ENCODE measurements at places on chromosomes 16 and 17.

- DNase-seq: no peak
Measured at GRCh38 chr16:24950275-24950674, 64.9 kb downstream of the ARHGAP17 start.

- DNase-seq: no peak
Measured at GRCh38 chr17:66930933-66931332, 33.6 kb upstream of the CACNG4 start.

- DNase-seq: no peak
Measured at GRCh38 chr17:4583782-4584100, 588 bp upstream of the SMTNL2 start.

- no peak for DNase-seq
Measured at GRCh38 chr17:45789874-45790273, 5.8 kb downstream of the CRHR1 start.

- no peak for DNase-seq
Measured at GRCh38 chr17:36818134-36818825, 119.0 kb upstream of the LHX1 start.

- no peak for DNase-seq
Measured at GRCh38 chr16:81280393-81280792, 34.4 kb upstream of the GAN start.

DNA sequence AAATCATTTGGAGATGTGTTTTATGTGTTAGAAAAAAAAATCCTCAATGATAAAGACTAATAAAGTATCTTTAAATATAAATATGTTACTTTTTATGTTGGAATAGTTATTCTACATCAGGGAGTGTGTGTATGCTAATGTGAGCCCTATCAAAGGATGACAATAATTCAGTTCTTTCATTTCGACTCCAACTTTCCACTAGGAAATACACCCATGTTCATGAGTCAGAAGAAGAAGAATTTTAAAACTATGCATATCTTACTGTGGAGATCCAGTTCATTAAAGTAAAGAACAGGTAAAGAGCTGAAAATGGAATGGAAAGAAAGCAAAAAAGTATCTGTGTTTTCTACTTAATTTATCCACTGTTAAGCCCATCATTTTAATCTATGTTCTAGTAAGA, 399.8 kb downstream of the KCNJ2 start:
- no peak for DNase-seq

DNA sequence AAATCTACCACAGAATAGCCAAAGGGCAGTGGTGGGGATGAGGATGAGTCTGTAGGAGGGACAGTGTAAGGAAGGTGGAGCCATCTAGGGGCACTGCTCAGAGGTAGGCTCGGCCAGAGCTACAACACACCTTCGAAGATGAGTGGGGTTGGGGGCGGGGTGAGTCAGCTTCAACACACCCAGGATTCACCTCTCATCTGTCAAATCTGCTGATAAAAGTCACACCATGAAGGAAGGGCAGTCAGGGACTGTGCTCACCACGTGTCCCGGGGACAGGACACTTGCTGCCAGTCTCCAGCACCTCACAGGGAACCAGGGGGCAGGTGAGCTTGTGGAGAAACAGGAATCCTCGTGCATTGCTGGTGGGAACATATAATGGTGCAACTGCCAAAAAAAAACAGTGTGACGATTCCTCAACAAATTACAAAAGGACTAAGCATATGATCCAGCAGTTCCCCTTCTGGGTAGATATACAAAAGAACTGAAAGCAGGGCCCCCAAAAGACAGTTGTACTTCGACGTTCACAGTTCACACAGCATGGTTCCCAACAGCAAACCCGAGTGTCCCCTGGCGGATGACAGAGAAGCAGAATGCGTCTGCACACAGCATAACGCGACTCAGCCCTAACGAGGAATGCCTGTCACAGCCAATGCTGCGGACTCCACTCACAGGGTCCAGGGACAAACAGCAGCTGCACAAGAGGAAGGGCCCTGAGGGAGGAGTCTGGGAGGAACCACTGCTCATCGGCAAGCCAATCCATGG, 133.1 kb downstream of the ANKRD11 start:
- no peak for DNase-seq

GRCh38 chr17:78019976-78020716, 61.6 kb downstream of the TNRC6C start:
- no peak for DNase-seq

GRCh38 chr17:45867702-45868101, 23.0 kb downstream of the SPPL2C start:
- DNase-seq: no peak

GRCh38 chr16:27318392-27319256, 4.8 kb downstream of the IL4R start:
- no peak for DNase-seq

DNA sequence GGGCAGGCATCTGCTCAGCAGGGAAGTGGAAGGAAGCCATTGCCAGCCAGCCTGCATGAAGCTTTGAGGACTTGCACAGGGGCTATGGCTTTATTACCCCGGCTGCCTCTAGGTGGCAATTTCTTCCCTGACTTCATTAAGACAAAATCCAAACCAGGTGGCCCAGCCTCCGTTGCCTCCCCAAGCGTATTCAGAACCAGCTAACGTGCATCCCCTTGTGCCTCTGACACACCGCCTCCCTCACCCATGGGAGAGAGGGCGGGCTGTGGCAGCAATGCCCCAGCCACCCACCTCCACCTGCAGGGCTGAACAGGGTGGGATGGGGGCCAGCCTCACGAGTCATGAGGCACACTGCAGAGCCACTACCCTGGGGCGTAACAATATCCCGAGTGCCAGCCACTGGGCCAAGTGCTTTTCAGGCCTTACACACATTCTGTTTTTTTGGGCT, 6.8 kb downstream of the KIFC3 start:
- no peak for DNase-seq

DNA sequence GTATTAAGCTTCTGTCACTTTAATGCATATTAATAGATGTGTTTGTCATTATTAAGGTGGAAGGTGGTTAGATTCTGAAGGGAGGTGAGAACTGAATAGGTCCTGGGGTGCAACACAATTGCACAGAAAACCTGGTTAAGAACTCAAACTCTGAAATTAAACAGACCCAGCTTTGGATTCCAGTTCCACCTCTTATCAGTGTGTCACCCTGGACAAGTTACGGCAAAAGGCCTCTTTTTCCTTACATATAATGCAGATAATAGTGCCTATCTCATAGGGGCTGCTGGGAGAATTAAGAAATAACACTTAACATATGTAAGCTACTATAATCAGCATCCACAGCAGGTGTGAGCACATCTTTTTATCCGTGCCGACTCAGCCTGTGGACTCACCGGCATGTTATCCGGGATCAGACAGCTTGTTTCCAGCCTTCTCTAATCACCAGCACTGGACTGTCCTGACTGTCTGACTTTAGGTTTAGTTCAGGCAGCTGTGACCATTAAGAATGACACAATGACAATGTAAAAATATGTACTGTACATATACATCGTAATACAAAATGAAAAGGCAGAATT, 31.4 kb downstream of the TEX2 start:
- no peak for DNase-seq

GRCh38 chr16:61595605-61596004, 440.6 kb downstream of the CDH8 start:
- DNase-seq: no peak

GRCh38 chr17:58402679-58403078, 14.7 kb downstream of the RNF43 start:
- no peak for DNase-seq

GRCh38 chr16:84746231-84746630, 46.4 kb downstream of the USP10 start:
- DNase-seq: no peak

DNA sequence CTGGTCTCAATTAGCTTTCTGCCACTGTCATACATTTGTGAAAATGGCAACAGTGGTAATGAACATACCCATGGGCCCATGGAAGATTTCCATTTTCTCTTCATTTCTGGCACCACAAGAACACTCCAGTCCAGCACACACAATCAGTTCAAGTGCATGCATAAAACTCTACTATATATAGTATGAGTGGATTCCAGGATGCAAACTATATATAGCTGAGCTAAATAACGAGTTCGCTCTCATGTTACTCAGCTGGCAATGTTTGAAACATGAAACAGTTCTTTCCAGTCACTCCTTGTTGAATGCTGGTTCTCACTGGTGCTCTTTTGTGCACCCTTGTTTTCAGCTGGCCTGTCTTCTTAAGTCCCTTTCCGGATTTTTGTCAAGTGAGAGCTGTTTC, 75.2 kb upstream of the DHX40 start:
- DNase-seq: no peak

DNA sequence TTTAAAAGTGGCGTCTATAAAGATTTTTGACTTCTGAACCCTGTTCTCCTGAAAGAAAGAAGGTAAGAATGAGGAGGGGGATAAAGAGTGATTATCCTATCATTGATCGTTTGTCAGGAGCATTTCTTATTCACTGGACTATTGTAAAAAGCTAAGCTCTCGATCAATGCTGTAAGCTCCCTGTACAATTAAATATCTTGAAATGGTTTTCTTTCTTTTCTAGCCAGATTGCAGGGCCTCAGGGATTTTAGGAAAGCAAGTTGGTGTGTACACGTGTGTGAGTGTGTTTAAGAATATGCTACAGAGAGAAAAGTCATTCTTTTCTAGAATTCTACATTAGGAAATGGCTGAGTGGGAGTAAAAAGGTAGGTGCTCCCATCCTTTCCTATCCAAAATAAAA, 154.5 kb downstream of the AATF start:
- no peak for DNase-seq

GRCh38 chr16:4372578-4373355, 1.1 kb downstream of the VASN start:
- no peak for DNase-seq

DNA sequence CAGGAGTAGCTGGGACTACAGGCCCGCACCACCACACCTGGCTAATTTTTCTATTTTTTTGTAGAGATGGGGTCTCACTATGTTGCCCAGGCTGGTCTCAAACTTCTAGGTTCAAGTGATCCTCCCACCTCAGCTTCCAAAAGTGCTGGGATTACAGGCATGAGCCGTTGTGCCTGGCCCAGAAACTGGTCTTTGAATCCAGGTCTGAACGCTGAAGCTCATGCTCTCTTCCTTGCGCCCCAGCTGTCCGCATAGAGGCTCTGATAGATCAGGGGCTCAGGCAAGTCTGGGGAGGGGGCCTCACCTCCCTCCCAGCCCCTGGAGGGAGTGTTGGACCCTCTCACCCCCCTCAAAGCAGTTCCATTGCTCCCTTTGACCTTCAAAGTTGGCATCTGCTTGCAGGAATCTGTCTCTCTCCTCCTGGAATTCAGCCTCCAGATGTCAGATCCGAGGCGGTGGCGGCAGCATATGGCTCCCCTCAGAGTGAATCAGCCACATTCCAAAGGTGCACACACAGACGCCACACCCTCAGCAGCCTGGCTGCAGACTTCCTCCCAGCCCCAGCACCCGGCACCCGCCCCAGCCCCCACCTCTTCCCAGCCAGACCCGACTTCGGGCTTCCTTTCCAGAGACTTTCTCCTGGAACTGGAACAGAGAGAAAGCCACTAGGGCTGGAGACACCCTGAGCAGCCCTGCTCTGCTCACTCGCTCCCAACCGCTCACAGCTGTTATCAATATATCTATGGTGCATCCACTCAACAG, 16.9 kb upstream of the GLIS2 start:
- DNase-seq: peak; percentile 92

DNA sequence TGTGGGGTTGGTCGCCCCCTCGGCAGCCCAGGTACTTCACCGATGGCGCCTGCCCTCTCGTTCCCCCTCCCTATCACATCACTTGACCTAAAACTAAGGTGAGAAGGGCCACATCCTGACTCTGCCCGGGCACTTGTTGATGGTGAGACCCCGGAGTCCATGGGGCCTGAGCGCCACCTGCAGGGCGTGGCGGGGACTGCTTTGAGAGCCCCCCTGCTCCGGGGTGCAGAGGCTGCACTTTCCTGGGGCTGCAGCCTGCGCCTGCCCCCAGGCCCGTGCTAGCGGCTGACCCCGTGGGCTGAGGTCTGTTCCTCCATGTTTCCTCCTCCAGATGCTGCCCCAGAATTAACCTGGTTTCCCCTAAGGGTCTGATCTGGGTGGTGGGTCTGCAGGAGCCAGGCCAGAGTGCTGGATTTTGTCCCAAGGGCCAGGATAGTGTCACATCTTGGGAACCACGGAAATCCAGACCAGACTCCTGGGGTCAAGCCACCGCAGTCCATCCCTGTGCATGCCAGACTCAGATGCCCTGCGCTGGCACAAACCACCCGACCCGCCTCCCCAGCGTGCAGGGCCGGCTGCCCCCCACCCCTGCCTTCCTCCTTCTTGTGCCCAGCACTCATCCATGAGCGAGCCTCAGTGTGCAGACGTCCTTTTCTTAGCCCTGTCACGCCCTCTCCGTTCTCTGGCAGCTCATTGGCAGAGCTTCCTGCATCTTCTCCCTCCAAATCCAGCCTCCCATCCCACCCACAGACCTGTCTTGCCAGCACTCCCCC, 2.7 kb downstream of the NDUFAF8 start:
- no peak for DNase-seq

GRCh38 chr17:7021993-7022778, 664 bp upstream of the BCL6B start:
- DNase-seq: peak; percentile 14

GRCh38 chr17:6065351-6065750, 4.8 kb upstream of the WSCD1 start:
- DNase-seq: no peak

- peak; percentile 9 for DNase-seq
Measured at GRCh38 chr17:72677714-72678390, 414.6 kb downstream of the SLC39A11 start.

GRCh38 chr16:878072-878784, 77.7 kb upstream of the GNG13 start:
- no peak for DNase-seq

DNA sequence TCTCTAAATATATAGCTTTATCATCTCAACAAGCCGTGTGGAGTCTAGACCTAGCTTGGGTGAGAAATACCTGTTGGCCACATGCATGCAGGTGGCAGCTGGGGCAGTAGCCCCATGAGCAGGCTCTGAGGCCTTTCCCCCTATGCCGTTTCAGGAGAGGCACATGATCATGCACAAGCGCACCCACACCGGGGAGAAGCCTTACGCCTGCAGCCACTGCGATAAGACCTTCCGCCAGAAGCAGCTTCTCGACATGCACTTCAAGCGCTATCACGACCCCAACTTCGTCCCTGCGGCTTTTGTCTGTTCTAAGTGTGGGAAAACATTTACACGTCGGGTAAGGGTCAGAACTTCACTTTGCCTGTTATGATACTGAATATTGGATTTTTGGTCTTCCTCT, 16.7 kb upstream of the CARMIL2 start:
- no peak for DNase-seq
